ENCODE measurements at places on chromosomes 3 and 15.

GRCh38 chr15:101178479-101178878 lies 73.4 kb downstream of the CHSY1 start:
- no peak for DNase-seq

GRCh38 chr15:68347392-68347791 lies 69.8 kb downstream of the FEM1B start:
- DNase-seq: peak; percentile 58

DNA sequence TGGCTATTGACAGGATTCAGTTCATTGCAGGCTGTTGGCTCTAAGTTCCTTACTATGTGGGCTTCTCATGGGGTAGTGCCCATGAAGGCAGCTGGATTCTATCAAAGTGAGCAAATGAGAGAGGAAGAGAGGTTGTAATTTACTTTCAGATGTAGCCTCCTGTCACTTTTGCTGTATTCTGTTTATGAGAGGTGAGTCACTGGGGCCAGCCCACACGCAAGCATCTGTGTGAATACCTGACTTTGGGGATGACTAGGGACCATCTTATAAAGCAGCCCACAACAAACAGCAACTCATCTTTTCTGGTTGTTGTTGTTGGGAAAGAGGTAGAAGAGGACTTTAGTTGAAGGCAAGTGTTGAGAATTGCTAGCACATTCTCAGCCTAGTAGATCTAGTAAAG lies 506.3 kb upstream of the GRM7 start:
- no peak for DNase-seq

- no peak for DNase-seq
Measured at GRCh38 chr3:124243177-124243859, 251.4 kb upstream of the ROPN1 start.

GRCh38 chr15:86616771-86617170 lies 537.1 kb downstream of the AGBL1 start:
- no peak for DNase-seq

- DNase-seq: no peak
Measured at GRCh38 chr15:67143646-67144045, 78.2 kb downstream of the SMAD3 start.

- DNase-seq: no peak
Measured at GRCh38 chr3:149663966-149664365, 6.1 kb upstream of the WWTR1 start.

DNA sequence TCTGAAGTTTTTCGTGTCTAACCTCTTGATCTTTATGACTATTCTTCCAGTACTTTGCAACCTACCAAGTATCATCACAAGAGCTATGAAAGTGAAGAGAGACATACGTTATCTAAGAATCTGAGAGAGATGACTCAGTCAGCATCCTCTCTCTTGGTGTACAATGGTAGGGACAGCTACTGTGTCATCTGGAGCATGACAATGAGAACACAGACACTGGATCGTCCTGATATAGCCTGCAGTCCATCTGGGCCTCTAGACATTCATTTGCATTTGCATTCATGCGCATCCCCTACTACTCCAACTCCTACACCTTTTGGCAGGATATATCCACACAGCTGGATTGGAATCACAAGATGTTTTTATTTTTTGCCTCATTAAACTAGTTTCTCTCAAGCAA lies 115.2 kb downstream of the PEX5L start:
- DNase-seq: no peak

DNA sequence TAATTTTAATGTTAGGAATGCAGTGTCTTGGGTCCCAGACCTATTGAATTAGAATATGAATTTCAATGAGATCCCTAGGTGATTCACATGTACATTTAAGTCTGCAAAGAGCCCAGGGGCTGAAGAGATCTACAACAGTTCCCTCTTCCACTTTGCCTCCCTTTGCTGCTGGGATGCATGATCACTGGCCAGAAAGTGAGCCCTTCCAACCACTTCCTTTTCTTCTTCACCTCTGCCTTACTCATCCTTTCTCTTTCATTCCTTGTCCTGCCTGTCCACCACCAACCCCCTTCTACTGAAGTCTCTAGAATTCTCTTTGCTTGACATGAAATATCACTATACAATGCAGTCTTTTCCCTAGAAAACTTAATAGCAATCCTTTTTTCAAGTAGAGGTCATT lies 222.4 kb upstream of the LRIG1 start:
- no peak for DNase-seq

DNA sequence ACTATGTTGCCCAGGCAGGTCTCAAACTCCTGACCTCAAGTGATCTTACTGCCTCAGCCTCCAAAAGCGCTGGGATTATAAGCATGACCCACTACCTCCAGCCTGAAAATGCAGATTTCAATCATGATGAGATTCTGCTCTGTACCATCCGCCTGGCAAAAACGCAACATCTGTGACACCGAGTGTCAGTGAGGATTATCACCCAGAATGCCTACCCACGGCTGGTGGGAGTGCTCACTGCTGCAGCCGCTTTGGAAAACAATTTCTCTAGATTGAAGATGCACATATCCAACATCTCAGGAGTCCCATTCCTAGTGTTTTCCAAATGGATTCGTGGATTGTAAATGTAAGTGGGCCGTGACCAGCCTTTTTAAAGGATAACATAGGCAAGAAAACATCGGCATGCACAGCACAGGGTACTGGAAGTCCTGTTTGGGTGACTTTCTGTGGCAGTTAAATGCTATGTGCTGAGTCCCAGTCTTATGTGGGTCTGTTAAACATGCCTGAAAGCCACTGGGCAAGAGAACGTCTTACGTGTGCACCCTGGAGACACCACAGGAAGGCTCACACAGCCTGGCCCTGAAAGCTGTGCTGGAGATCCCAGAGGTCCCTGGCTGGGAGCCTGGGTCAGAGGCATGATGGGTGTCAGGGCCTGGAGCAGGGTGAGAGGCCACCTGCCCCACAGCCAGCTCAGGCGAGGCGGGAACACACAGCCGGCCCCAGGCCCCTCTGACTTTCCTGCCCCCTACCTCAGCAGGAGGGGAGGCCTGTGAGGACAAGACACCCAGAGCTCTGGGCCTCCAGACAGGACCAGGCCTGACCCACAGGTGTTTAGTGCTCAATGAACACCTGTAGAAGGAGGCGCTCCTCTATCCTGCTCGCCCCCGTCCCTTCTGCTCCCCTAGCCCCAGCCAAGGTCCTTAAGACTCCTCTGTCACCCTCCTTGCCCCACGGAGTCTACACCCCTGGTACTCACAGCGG lies 918 bp downstream of the PRSS50 start:
- DNase-seq: no peak

- DNase-seq: no peak
Measured at GRCh38 chr3:160735826-160736225, 20.2 kb upstream of the PPM1L start.

DNA sequence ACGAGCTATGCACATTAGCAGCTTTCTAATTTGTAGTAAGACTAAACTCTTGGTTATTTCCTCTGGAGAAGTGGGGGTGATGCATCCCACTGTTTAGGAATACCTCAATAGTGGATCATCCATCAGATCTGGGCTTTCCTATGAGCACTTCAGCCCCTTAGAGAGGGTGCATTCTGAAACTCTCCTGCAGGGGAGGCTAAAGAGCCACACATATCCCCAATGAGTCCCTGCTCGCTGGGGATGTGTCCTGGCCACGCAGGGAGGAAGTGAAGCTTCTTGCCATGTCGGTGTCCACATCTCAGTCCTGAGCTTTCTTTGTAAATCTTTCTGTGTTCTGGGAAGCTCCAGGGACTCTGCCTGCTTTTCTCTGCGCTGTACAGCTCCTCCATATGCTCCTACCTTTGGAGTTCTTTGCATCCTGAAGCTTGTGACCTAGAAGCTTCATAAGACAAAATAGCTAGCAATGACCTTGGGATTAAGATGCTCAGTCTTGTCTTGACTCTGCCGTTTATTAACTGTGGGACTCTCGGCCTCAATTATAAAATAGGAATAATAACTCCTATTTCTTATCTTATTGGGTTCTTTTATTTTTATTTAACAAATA lies 28.3 kb upstream of the MASP1 start:
- no peak for DNase-seq

DNA sequence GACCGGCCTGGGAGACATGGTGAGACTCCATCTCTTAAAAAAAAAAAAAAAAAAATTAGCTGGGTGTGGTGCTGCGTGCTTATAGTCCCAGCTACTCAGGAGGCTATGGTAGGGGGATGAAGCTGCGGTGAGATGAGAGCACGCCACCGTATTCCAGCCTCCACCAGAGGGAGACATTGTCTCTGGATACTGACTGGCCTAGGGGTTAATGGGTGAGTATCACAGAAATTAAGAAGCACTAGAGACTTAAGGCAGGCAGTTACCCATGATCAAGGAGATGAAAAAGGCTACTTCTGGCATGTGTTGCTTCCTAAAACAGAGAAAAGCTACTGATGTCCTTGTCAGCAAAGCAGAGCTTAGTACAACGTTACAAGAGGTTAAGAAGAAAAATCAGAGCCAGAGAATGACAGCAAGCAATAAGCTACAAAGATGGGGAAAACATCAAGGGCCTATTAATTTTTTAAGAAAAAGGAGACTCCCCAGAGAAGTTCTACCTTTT lies 8.6 kb downstream of the TFRC start:
- peak; percentile 17 for DNase-seq

DNA sequence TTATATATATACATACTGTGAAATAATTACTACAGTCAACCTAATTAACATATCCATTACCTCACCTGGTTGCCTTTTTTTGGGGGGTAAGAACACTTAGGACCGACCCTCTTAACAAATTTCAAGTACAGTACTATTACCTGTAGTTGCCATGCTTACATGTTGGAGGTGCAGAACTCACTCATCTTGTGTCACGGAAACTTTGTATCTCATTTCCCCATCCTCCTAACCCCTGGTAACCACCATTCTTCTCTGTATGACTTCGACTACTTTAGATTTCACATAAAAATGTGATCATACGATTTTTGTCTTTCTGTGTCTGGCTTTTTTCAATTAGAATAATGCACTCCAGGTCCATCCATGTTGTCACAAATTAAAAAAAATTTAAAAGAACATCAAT lies 55.5 kb upstream of the MELTF start:
- no peak for DNase-seq

- DNase-seq: peak; percentile 40
Measured at GRCh38 chr3:125374501-125374995, 577 bp downstream of the ZNF148 start.

DNA sequence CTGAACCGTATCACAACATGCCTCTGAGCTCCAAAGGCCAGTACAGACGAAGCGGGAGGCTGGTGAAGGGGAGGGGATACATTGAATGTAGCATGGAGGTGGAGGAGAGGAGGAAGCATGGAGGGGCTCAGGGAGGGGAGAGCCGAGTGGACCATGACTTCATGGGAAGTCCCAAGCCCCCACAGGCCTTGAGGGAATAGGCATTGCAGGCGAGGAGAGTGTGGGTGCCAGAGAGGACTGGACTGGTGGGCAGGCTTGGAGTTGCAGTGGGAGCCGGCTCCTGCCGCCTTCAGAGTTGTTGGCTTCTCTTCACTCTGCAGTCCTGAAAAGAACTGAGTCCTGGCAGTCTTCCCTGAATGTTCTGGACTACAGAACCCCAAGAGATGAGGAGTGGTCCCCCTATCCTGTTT lies 3.3 kb upstream of the RNU6-1 start:
- no peak for DNase-seq

GRCh38 chr3:161500068-161500796 lies 3.6 kb downstream of the OTOL1 start:
- DNase-seq: no peak

GRCh38 chr15:84863565-84864443 lies 20.7 kb upstream of the SLC28A1 start:
- no peak for DNase-seq

DNA sequence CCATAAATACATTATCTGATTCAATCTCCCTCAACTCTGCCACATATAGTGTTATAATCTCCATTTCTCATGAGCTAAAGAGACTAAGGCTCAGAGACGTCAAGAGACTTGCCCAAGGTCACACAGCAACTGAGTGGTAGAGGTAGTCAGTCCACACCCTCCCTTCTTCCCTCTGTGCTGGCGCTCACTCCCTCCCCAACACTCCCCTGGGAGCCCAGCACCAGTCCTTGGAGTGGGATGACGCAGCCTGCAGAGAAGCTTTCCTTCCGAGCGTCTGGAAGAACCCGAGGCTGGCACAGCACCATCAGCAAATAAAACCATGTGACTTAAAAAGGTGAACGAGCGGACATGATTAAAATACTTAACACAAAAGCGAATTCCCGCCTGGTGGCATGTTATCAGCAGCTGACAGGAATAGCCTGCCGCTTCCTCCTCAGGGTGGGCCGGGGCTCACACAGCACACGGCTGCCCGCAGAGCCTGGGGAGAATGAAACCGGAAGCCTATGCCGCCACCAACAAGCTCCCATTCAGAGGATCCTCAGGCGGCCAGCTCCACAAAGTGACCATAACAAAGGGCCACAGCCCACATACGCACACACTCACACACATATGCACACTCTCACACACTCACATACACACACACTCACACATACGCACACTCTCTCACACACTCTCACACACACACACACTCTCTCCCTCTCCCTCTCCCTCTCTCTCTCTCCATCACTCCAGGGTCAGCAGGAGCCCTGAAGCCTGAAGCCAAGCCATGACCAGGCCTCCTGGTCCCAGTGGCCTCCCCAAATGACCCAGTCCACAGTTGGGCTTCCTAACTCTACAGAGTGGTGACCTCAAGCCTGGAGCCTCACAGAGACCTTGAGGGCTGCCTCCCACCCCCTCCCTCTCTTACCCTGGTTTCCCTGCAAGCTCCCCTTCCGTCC lies 120.5 kb downstream of the XXYLT1 start:
- peak; percentile 86 for DNase-seq

GRCh38 chr3:141486496-141486745 lies 406 bp upstream of the RASA2 start:
- no peak for DNase-seq

GRCh38 chr3:10526366-10526765 lies 21.0 kb upstream of the ATP2B2 start:
- no peak for DNase-seq
